Psoas muscle (tissue), 8 donors: ENCODE measurements at places on chromosomes 6 and 20. TPM values are rescaled to one million over a fixed set of nuclear protein-coding genes. Genes with fewer than 3 reads are reported as not detected.

GRCh38 chr6:170363255-170363654, 56.7 kb downstream of the FAM120B start:
- no peak for DNase-seq

DNA sequence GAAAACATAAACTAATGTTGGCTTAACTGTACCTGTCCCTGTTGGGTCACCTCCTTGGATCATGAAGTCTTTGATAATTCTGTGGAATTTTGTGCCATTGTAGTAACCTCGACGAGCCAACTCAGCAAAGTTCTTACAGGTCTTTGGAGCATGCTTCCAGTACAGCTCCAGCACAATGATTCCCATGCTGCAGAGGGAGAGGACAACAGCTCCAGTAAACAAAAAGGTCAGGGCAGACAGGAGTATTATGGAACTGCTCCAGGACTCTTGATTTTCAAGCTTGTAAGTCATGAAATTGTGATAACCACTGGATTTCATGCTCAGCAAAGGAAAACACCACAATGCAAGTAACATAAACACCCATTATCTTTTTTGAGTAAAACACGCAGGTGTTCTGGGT, 2.9 kb downstream of the PPIL1 start:
- DNase-seq: no peak

DNA sequence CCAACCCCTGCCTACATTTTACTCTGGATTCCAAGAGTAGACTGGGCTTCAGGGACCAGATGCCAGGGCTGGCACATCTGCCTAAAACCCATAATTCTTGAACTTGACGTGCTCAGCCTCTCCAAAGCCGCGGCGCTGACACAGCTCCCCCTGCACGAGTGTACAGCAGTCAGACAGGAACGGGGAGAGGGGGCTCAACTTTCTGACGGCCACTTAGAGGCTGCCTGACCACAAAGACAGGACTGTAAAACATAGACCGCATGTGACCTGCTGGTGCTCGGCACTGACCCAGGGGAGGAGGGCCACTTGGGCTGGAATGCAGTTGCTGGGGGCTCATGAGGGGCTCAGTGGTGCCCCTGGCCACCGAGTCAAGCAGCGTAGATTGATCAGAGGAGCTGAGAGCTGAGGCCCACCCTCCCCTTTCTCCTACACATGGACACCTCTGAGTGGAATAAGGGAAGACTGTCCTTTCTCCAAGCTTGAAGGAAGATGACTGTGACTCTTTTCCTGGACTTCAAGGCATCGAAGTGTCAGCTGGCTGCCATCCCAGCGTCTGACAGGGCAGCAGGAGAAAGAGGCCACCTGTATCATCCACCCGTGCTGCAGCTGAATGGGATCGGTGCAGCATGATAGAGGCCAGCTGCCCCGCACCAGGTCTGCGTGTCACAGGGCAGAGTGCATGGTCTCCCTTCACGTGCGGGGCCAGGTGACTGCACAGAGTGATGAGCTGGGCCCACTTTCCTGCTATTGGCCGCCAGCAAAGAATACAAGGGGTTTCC, 171.3 kb upstream of the AGPAT4 start:
- no peak for DNase-seq

GRCh38 chr20:755941-756340, 12.4 kb downstream of the SLC52A3 start:
- DNase-seq: no peak

The COL9A3 gene
- polyA plus RNA-seq: 0.86 TPM

The DEFB124 gene
- polyA plus RNA-seq: not detected

The ANKEF1 gene
- polyA plus RNA-seq: 1.3 TPM

The IL17A gene
- not detected for polyA plus RNA-seq

The BEND6 gene
- 0.35 TPM for polyA plus RNA-seq

The FRMD1 gene
- 0.01 TPM for polyA plus RNA-seq
